ENCODE measurements at places on chromosomes 12 and 14. TPM values are rescaled to one million over a fixed set of nuclear protein-coding genes. Genes with fewer than 3 reads are reported as not detected.

Gene DHRS2
- 0.14 TPM for polyA plus RNA-seq

Gene TCL1B
- not detected for polyA plus RNA-seq

Gene SYT10
- polyA plus RNA-seq = 0.01 TPM

Gene KRT78
- polyA plus RNA-seq = 633 TPM

Gene PLD4
- polyA plus RNA-seq = 0.53 TPM

Gene PCED1B
- 1.6 TPM for polyA plus RNA-seq

Measured in esophagus (tissue), 2 donors.